ENCODE measurements at places on chromosomes 7 and 10.

- no peak for DNase-seq
Measured at GRCh38 chr10:86936661-86937501, 20.5 kb downstream of the MMRN2 start.

- DNase-seq, result no peak
Measured at GRCh38 chr10:69057951-69058297, 30.0 kb upstream of the SRGN start.

DNA sequence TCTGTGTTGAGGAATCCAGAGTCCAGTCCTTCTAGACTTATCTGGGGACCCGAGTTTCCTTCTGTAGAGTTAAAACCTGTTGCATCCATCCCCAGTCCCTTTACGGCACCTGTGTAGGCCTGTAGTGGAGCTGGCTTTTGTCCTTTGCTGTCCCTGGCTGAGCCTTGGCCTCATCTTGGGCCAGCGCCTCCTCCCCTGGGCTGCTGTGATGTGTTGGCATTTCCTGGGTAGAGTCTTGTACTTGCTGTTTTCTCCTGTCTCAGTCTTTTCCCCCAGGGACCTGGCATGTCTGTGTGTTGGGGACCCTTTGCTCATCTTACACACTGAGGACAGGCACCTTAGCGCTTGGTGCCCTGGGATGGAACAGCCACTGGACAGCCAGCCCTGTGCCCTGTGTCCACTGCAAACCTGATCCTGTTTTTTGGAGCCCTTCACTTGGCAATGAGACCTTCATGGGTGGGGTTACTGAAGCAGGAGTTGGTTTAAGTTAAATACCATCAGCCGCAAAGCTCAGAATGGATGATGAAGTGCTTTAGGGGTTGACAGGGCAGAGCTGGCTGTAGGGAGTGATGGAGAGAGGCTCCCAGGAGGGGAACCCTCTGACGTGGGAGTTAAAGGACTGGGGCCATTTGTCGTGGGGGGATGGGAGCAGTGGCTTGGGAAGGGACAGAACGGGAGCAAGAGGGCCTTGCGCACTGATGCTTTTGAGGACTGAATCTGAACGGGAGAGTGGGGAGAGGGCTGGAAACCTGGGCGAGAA lies 50.9 kb downstream of the CUX1 start:
- DNase-seq, result no peak

- DNase-seq, result no peak
Measured at GRCh38 chr7:57775396-57776088, 325.6 kb downstream of the ZNF716 start.

DNA sequence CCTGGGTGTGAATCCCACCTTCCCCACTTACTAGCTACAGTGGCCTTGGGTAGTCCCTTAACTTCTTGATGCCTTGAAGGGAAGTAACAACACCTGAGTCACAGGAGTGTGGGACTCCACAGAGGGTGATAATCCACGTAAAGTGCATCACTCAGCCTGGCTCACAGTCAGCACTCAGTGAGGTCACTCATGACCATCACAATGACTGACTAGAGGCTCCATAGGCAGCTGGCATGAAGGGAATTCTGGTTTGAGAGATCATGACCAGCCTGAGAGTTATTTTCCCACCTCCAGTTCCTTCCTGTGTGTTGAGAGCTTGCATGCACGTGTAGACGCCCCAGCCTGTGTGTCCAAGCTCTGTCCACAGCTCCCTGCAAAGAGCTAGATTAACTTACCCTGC lies 34.8 kb downstream of the NEUROG3 start:
- DNase-seq, result no peak

- DNase-seq, result no peak
Measured at GRCh38 chr10:116627386-116627933, 6.7 kb downstream of the PNLIPRP2 start.

All from CD4-positive, alpha-beta T cell treated with Interleukin-4 for 4 hours (primary cell).